Osteocyte (in vitro differentiated cells): ENCODE measurements at places on chromosomes 5 and 9.

- DNase-seq = no peak
Observed at GRCh38 chr9:85900504-85901201, 40.3 kb upstream of the NAA35 start.

DNA sequence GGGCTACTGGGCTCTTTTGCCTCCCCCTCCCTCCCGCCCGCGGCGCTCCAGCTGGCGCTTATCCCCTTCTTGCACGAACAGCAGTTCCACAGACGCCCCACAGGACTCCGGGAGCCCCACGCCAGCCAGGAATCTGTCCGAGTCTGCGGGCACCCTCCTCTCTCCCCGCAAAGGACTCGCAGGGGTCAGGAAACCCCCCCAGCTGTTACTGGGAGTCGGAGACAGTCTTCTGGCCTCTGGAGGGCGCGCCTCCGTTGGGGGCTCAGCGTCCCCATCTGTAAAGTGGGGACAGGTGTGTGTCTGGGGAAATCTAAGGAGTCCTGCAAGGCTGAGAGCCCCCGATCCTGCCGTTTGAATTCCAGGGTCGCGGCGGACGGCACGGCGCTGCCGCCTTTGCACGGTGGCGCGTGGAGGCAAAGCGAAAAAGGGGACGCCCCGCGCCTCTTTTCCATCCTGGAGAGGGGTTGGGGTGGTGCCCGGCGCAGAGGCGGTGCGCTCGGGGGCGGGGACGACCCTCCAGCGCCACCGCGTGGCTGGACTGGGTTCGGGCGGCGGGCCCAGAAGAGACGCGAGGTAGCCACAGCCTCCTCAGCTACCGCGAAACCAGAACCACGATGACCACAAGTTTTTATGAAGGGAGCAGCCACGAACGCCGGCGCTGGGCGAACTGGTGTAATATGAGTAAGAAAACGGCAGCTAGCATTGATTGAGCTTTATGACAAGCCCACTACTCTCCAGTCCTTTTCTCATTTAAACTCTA lies 2.8 kb upstream of the CCIN start:
- DNase-seq = peak; percentile 94

DNA sequence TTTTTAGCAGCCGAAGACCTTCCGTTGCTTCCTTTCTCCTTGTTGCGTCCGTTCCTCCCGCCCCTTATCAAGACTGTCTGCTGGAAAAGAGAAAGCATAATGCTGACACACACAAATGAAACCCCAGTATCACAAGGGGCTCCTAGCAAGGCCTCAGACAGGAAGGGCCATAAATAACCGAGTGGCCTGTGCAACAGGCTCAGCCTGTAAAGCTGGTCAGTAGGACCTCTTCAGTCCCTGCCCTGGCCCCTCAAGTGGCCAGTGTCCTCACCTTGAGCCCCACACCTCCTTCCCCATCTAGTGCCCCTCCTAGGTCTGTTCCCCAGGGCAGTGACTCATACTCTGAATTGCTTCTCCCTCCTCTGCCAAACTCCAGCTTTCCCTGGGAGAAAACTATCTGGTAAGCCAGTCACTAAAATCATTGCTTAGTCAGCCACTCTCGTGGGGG lies 174.6 kb upstream of the IL12B start:
- no peak for DNase-seq

DNA sequence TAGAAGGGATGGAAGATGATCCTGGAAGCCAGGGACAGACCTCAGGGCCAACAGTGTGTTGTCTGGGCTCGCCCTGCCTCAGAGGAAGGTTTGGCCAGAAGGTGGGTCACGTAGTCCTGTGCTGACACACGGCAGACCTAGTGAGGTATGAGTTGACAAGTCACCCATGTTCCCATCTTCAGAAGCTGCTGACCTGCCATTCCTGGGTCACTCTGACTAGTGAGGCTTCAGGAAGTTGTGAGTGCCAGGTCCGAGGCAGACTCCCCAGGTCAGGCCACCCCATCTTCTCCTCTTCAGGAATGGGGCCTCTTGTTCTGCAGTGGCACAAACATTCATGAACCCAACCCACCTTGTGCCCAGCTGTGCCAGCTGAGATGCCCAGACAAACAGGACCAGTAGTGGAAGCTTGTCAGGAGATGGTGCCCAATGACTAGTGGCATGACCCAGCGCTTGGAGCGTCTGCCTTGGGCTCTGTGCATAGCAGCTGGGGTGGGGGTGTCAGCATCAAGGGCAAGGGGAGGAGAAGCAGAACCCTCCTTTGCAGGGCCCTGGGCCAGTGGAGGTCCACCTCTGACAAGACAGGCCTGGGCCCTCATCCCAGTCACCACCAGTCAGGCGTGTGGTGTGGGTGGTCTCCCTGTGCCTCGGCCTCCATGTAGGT lies 16.8 kb upstream of the ANGPTL2 start:
- peak; percentile 66 for DNase-seq
